Kidney glomerular epithelial cell (primary cell): ENCODE measurements at places on chromosomes 2 and 18.

GRCh38 chr18:59352250-59352855 lies 6.7 kb downstream of the LMAN1 start:
- no peak for DNase-seq

GRCh38 chr18:60755134-60755533 lies 382.6 kb upstream of the MC4R start:
- no peak for DNase-seq

DNA sequence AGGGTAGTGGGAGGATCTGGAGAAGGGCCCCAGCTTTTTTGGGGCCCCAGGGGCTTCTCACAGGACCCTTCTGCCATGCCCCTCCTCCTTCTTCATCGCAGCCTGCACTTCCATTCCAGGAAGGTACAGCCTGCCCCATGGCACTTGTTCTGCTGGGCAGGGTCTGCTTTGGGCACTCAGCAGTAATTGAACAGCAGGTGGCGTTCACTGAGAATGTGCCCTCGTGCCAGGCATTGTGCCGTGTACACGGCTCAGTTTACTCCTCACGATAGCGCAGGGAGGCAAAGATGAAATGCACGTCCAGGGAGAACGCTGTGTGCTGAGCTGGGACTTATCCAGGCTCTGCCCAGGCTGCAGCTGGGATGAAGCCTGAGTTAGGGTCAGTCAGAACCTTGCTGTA lies 54.8 kb upstream of the ASB18 start:
- no peak for DNase-seq

GRCh38 chr2:167928434-167928833 lies 319.0 kb downstream of the STK39 start:
- DNase-seq, result no peak

DNA sequence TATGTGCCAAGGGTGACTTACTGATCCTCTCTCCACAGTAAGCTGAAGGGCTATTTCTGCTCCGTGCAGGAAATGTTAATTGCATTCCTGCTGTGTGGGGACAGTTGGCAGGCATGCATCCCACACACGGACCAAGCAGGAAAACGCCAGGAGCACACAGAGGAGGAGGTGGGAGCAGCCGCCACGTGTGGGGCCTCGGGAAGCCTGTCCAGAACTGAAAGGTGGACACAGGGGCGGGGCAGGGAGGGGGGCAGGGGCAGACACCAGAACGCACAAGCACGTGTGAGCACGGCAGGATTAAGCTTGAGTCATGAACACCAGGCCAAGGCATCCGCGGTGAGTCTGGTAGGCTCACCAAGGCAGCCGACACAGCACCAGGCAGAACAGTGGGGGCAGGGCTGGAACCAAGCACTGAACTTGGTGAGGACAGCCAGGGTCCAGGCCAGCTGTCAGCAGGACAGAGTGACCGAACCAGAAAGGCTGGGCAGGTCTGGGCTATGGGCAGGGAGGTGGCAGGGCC lies 177.1 kb downstream of the EIPR1 start:
- no peak for DNase-seq

- no peak for DNase-seq
Measured at GRCh38 chr18:42436222-42436765, 481.3 kb downstream of the PIK3C3 start.

DNA sequence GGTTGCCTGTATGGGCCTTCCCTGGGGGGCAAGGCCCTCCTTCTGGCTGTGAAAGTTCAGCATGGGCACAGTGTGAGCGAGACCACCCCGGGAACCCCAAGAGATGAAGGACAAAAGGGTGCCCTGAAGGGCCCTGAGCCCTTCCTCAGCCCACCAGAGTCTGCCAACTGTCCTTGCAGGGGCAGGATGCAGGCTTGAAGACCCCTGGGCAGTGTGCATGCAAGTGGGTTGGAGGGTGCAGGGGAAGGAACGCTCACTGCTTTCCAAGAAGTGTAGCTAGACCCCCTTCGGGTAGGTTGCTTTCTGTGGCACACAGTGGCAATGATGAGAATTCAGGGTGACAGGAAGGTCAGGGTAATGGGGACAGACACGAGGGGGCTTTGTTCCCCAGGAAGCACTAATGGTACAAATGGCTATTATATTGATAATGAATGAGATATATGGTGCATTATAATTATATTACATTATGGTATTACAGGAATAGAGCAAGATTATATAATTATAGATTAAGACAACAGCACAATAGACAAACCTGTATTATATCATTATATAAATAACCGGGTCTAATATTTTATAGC lies 228.7 kb downstream of the ATAD2B start:
- no peak for DNase-seq

- DNase-seq, result no peak
Measured at GRCh38 chr2:101989740-101990460, 1.9 kb upstream of the IL1R2 start.

- DNase-seq, result no peak
Measured at GRCh38 chr18:22698711-22699110, 234.4 kb upstream of the RBBP8 start.

DNA sequence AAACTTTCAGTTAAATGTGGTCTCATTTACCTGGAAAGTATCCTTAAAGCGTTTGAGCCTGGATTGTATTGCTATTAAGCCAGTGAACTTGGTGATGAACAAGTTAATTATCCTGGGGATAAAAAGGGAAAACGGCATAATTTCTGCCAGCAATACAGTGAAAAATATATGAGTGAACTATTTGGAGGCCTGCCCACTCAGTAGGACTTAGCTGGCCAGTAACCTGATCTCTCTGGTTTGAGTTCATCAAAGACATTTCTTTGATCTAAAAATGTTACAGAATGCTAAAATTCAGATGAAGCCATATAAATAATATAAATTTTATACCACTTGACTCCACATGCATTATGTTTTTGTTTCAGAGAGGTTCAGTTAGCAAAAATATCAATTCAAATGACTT lies 241.1 kb upstream of the VWC2L start:
- DNase-seq, result no peak

- no peak for DNase-seq
Measured at GRCh38 chr2:110840508-110840907, 108.1 kb downstream of the ACOXL start.

- no peak for DNase-seq
Measured at GRCh38 chr2:75424936-75425619, 135.7 kb downstream of the EVA1A start.

DNA sequence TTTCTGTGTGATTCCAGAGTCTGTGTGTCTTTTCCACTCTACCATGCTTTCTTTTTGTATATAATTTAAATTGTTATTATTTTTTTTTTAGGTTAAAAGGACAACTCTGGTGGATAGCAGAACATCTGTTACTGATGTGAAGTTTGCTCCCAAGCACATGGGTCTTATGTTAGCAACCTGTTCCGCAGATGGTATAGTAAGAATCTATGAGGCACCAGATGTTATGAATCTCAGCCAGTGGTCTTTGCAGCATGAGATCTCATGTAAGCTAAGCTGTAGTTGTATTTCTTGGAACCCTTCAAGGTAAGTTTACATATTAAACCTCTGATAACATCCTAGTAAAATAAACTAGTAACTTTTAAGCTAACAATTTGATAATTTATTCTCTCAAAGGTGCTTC lies 15.3 kb downstream of the SEH1L start:
- no peak for DNase-seq

- no peak for DNase-seq
Measured at GRCh38 chr2:24850944-24851343, 57.7 kb downstream of the CENPO start.

- no peak for DNase-seq
Measured at GRCh38 chr2:239824866-239825704, 200.1 kb downstream of the NDUFA10 start.

DNA sequence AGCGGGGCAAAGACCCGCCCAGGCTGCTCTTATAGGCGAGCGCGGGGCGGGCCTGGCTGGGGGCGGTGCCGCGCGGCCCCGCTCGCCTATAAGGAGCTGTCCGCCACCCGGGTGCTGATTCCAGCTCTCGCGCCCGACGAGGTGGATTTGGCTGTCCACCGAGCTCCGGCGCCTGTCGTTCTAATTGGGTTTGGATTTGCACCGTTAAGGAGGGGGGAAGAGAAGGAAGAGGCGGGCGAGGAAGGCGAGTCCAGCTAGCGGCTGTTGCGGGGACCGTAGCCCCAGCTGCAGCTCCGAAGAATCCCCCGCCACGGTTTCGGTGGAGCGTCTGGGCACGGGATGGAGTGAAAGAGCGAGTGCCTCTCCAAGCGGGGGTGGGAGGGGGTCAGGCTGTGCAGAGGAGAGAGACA lies at the start of gene CNTNAP5:
TSS of gene CNTNAP5 (plus strand) at position 117 of the 410 bp plus-strand sequence. CDS start 364 bp downstream, outside the sequence.
- DNase-seq, result peak; percentile 3

- no peak for DNase-seq
Measured at GRCh38 chr18:55778788-55779690, 191.0 kb upstream of the TCF4 start.

DNA sequence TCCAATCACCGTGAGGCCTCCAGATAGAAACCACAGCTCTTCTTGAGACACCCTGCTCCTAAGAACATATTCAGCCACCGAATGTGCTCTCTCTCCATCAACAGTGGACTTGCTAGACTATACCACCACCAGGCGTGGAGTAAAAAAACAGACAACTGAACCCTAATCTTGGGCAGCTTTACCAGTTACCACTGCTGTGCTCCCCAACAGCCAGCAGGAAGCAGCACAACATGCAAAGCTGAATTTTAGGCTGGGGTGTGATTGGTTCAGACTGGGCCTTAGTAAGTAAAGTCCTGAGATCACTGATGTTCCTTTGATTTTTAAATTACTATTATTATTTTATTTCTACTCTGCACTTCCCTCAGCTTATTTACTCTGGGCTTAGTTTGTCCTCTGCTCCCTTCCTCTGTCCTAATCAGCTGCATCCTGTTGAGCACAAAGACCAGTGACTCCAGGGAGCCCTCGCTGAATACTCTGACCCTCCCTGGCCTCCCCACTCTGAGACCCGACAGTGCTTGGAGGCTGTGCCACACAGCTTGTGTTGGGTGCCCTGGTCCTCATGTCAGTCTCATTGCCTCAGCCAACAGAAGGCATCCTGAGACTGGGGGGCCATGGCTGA lies 21.9 kb downstream of the MRPL35 start:
- DNase-seq, result peak; percentile 53

DNA sequence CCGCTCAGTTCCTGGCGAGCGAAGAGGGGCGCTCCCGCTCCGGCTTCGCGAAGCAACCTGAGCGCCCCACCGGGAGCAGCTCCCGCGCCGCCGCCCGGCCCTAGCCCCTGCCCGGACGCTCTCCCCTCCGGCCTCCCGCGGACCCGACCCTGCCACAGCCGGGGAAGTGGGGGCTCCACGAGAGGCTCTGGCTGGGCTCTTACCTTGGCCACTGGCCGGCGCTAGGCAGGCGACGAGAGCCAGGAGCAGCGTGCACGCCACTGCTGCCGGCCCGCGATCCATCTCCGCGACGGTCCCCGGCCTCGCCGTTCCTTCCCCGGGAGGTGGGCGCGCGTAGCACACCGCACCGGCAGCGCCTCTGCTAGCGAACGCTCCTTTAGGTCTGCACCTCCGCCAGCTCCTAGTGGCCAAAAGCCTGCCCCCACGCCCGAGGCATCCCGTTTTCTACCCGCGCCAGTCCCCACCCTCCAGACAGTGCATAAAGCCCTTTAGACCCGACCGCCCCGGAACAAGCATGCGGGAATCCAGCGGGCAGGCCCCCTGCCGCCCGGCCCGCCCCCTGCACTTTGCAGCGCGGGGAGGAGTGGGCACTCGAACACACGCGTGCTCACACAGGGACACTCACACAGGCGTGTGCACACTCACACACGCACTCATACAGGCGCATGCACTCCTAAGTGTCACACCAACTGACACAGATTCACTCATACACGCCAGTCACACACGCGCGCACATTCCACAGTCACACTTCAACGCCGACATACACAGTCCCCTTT lies at the start of gene LRP2:
TSS of gene LRP2 (minus strand) at position 417 of the 776 bp plus-strand sequence. CDS start at position 282, 135 bp downstream.
- no peak for DNase-seq

DNA sequence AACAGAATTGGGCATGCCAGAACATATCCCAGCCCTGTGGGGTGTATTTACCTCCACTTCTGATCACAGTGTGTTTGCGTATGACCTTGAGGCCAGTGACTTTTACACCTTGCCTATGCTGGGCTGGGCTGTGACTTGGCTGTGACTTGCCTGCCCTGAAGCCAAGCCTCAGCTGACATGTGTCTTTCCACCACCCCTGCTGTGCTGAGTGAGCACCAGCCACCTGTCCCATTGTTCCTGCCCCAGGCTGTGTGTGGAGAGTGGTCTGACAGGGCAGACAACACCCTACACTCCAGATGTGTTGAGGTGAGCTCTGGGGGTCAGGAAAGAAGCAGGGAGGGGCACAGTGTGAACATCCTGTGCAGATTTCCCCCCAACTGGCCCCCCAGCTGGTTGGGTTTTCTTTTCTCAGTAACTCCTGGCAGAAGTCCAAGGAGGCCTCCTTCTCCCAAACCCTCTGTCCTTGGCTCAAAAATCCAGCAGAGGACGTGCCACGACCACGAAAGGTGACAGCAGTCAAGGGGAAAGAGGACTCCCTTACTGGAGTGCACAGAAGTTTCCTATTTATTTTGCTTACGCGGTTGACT lies 5.1 kb upstream of the STEAP3 start:
- DNase-seq, result no peak

DNA sequence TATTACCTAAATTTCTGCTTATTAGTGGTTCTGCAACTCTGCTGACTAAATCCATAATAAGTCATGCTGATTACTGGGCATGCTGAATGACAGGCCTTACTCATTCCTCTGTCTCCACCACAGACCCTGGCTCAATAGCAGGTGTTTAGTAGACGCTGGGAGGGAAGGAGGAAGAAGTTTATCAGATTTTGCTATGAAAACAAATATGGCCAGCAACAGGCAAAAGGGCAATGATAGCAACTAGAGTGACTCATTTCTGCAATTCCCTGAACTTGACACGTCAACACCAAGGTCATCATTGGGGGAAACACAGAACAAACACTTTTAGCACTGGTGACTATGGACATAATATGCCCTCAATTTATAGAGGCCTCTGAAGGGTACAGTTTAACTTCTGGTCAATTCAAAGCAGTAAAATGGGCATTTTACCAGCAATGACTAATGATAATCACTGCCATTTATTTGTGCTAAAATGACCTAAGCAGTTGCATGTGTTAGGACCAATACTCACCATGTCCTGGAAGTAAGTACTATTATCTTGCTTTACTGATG lies 35.2 kb downstream of the TMEM163 start:
- peak; percentile 77 for DNase-seq

GRCh38 chr2:67485431-67485830 lies 88.3 kb downstream of the ETAA1 start:
- DNase-seq, result peak; percentile 40

DNA sequence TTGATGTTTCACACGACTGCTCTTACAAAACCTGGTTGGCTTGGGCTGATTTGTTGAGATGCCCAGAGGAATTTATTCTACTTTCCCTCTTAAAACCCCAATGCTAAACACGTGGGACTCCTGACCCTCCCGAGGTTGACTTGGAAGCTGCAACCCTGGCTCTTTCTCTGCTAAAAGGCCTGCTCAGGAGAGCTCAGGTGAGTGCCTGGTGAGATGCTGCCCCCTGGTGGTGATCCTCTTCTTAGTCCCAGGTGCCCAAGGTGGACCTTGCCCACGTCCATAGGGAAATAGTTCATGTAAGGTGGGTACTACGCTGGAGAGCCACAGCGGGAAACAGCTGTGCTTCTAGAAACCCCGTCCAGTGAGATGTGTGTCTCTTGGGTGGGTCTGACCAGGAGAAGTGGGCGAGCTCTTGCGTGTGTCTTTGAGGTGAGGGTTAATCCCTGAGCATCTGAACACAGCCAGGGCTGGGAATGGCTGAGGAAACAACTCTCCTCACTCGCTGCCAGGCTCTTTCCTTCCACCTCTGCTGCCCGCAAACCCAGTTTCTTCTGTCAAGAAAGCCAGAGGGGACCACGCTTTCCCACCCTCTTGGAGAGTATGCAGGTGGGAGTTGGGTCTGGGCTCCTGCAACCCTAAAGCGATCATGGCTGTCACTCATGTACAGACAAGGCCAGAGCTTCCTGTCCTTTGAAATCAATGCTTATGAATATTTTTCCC lies 25.5 kb upstream of the PXDN start:
- peak; percentile 66 for DNase-seq

GRCh38 chr2:175640655-175641054 lies 361.4 kb downstream of the LNPK start:
- DNase-seq, result no peak
